ENCODE measurements at places on chromosomes 4 and X. TPM values are rescaled to one million over a fixed set of nuclear protein-coding genes. Genes with fewer than 3 reads are reported as not detected.

GRCh38 chrX:24662352-24662751, 15.2 kb upstream of the PCYT1B start:
- no peak for DNase-seq

- DNase-seq, result no peak
Observed at GRCh38 chr4:89489338-89489771, 181.8 kb upstream of the GPRIN3 start.

DNA sequence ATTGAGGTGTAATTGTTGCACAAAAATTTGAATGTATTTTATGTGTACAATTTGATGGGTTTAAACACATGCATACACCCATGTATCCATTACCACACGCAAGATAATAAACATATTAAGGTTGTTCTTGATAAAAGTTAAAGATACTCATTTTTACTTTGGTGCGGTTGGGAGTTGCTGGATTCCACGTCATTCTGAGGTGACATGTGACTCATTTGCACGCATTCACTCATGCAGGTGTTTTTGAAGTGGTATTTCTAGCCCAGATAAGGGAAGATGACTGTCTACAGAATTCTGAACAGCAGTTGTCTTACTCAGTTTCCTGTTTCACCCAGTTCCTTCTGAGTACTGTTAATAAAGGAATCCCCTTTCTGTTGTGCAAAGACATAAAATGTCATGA, 142.0 kb downstream of the RTL3 start:
- DNase-seq, result no peak

- DNase-seq, result no peak
Observed at GRCh38 chr4:184816962-184817361, 8.8 kb downstream of the ACSL1 start.

- DNase-seq, result no peak
Observed at GRCh38 chr4:119132306-119132705, 3.3 kb upstream of the MYOZ2 start.

GRCh38 chr4:80201252-80202151, 4.2 kb downstream of the PRDM8 start:
- no peak for DNase-seq

DNA sequence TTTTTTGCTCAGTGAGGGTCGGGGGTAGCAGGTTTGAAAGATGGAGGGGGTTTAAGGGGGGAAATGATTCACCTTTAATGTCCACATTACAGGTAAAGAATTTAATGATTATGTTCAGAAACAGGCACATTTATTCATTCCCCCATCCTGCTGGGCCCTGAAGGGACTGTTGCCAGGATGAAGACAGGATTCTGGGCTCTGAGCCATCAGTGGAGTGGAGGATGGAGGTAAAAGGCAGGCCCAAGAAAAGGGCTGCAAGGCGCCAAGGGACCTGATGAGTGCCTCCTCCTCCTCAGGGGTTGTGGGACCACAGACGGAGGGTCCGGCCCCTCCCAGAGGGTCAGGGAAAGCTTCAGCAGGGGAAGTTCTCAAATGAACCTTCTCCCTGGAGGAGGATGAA, 40.4 kb upstream of the PROM1 start:
- no peak for DNase-seq

DNA sequence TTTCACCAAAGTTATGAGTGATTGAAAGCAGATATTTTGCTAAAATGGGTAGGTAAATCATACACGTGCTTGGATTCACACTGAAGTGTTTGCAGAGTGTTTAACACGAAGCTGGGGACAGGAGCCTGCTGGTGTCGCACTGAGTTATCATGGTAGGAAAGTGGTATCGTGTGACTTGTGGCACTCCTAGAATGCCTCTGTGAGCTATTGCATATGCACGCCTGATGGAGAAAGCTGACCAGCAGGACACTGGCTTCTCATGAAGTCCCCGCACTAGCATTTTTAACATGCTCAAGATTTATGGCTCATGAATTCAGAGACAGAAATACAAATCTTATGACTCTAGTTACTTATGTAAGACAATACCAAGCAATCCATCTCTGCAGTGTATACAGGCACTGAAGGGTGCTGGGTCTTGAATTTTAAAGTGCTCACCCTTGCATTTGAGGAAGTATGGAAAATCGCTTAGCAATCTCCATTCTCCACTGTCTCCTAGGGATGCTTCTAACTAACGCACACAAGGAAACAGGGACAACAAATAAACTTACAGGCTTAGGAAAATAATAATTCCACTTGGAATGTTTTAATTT, 19.8 kb downstream of the VCX3B start:
- no peak for DNase-seq

DNA sequence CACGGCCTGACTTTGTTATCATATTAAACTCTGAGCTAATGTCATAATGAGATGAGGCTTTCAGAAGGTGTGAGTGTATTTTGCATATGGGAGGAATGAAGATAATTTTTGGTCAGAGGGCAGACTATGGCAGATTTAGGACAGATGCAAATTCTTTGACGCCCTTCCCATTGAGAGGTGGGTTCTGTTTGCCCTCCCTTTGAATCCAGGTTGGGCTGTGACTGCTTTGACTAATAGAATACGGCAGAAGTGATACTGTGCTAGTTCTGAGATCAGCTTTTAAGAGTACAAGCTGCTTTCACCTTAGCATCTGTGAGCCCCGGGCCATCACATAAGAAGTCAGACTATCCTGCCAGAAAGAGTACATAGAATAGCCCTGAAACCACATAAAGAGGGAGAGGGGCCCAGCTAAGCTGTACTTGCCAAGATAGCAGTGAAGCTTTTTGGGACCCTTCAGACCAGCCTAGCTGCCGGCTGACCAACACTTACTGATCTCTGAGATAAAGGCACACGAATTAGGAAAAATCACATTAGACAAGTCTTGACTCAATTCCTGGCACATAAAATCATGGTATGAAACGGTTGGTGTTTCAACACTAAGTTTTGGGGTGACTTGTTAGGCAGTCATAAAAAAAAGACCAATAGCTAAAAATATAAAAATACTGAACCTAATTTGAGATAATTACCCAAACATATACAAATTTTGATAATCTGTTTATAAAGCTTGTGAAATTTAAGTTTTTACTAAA, 166.7 kb upstream of the SH3RF1 start:
- DNase-seq, result no peak

- DNase-seq, result no peak
Observed at GRCh38 chr4:176988226-176988625, 195.5 kb upstream of the VEGFC start.

GRCh38 chr4:15344041-15344440, 83.8 kb upstream of the C1QTNF7 start:
- no peak for DNase-seq

DNA sequence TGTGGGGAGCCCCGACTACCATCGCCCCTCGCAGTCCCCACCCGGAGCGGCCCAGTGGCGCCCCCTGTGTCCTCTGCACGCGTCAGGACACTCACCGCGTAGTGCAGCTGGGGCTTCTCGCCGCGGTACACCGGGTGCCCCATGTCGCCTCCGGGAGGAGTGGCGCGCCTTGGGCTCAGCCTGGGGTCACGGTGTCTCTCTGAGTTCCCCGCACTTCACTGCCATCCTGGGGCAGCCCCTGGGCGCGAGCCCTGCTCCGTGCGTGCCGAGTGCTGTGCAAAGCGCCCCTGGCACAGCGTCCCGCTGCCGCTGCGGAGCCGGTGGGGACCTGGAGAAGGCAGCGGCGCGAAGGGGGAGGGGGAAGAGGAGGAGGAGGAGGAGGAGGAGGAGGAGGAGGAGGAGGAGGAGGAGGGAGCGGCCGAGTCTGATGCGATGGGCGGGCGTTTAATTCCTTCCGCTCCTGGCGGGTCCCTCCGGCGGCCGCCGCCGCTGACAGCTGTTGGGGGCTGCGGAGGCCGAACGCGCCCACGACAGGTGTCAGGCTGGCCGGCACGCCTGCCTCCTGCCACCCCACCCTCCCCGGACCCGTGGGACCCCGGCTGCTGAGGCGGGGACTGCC, 134.3 kb downstream of the AMELX start:
- no peak for DNase-seq

DNA sequence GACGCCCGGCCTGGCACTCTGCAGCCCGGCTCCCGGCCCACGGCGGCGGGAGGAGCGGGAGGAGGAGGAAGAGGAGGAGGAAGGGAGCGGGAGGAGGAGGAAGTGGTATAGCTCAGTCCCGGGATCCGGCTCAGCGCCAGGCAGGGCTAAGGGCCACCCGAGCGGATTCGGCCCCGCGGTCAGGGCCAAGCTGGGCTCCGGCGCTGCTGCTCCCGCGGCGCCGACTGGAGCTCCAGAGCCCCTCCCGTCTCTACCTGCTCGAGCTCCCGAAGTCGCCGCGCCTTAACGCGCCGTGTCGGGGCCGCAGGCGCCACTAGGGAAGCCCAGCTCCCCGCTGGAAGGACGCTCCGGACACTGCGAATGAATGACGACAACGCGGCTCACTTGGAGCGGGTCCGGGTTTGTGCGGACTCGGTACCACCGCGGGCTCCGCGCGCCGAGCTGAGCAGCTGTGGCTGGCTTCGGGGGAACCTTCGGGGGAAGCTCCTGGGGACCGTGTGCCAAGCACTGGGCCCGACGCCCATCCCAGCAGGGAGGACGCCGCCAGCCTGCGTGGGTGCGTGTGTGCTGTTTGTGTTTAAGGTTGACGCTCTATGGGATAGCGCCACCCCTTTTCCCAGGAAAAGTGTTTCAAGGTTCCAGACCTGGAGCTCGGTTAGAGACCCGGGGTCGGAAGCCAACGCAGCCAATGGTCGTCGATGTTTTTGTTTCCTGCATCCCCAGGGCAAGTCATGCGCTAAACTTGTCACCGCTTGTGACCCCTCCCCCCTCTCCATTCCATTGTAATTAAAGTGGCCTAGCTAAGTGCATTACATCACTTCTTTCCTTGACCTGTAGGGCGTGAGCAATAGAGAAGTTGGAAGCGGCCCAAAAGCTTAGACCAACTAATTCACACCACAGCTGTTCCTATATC, at the start of gene TBC1D9:
Gene TBC1D9 (minus strand): TSS at position 67 of the 913 bp plus-strand sequence. CDS start 340 bp downstream, outside the sequence.
- DNase-seq, result peak; percentile 80

DNA sequence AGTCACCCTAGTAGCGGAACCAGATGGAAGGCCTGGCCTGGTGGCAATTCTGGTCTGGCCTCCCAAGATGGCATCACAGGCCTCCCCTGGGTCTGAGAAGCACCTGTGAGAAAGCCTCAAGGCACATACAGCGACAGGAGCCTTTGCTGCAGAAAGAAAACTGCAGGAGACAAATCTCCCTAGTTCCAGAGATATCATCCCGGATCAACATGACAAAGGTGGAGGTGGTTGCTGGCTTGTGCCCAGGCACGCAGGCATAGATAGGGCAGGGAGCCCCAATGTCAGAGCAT, 93.6 kb downstream of the BCOR start:
- no peak for DNase-seq

GRCh38 chr4:71595576-71596108, 188.2 kb downstream of the GC start:
- DNase-seq, result no peak

DNA sequence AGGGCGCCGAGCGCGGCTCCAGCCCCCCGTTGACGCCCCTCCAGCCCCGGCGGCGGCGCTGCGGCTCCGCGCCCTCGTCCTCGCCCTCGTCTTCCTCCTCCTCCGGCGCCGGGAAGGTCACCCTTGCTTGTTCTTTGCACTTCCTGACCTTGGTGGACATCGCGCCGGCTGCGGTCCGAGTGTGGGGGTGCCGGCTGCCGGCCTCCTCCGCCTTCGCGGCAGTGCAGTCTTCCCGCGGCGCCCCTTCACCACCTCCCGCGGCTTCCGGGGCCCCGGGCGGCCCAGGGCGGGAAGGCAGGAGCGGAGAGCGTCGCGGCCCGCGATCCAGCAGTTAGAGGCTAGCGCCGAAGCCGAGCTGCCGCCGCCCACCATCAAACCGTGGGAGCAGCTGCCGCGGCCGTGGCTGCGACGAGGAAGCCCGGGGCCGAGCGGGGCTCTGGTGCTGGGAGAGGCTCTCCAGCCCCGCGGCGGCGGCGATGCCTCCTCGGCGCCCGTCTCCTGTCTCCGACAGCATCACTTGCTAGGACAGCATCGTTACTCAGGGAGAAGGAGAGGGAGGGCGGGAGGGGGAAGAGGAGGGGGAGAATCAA, at the start of gene TRPC3:
Gene TRPC3 (minus strand): TSS at position 540 of the 590 bp plus-strand sequence. CDS start 380 bp downstream, at position 160.
- DNase-seq, result no peak

DNA sequence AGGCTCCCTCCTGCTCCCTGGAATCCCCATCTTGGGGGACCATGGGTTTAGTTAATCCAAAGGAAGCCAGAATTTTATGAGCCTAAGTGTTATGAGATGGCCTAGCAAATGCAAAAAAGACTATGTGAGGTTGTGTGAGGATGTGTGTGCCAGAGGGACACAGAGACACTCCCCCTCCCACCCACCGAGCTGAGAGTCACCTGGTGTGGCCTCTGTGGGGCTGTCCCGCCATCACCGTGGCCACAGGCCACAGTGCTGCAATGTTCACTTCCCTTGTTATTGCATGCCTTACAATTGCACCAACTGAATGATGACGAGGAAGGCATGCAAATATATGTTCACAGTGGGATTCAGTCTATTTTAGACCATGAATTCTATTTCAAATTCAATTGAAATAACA, 601 bp upstream of the FGFBP2 start:
- no peak for DNase-seq

DNA sequence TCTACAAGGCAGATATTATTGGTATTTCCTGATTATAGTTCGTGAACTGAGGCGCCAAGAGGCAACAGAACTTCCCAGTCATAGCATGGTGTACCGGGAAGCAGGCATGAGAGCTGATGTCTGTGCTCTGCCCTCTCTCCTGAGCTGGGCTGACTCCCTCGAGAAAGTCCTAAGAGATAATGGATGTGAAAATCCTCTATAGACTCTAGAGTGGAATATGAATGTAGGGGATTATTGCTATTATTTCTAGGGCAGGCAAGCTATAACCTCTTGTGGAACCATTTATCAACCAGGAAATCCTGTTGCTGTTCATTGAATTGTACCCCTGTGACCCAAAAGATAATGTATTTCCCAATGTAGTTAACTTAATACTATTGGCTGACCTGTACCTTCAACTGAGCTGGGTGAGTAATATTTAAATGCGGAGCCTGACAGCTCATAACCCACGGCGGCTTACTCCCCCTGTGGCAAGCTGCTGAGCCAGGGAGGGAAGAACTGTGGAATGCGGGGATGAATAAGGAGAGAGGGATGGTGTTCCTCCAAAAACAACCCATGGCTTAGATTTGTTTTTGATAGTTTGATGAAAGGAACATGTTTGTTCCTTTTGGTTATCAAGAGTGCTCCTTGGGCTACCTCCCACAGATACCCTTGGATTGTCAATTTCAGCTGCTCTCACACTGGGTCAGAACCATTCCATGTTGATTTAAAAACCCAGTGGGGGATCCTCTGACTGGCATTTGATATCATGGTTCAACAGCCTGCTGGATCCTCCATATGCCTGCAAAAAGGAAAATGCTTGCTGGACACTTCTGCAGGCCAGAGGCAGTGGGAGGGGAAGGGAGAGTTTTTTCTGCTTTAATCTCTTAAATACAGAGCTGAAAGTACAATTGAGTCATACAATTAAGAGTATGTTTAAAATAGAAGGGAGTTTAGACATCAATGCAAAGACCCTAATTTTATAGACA, 339.0 kb upstream of the BOD1L1 start:
- no peak for DNase-seq

- DNase-seq, result no peak
Observed at GRCh38 chr4:42489095-42489494, 91.8 kb downstream of the SHISA3 start.

Gene NSUN7
- 0.40 TPM for total RNA-seq

Gene NDP
- not detected for total RNA-seq

Gene CT45A2
- not detected for total RNA-seq

Gene MMRN1
- 5.0 TPM for total RNA-seq

Gene RHOH
- 0.70 TPM for total RNA-seq

Gene P2RY4
- total RNA-seq, result 0.18 TPM

Gene RASSF6
- 0.23 TPM for total RNA-seq

Gene PCDH19
- total RNA-seq, result 0.35 TPM

All from left lobe of liver (tissue), 2 donors.